ENCODE measurements at places on chromosomes 4 and X.

GRCh38 chr4:2599304-2599654 is 62.8 kb downstream of the FAM193A start:
- no peak for DNase-seq

DNA sequence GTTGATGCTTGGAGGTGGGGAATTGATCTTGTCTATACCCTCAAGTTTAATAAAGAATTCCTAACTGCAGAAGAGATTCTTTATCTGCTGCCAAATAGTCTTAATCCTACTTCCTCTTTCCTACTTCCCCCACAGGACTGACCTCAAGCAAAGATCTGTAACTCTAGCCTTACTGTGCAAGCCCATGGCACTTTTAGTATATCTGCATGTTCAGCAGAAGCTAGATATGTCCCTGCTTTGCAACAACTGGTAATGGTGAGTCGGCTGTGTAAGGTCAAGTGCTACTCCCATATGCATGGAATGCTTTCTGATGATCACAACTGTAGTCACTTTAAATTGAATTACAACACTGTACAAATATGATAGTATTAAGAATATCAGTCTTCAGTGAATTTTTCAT is 26.3 kb upstream of the PDS5A start:
- peak; percentile 50 for DNase-seq

DNA sequence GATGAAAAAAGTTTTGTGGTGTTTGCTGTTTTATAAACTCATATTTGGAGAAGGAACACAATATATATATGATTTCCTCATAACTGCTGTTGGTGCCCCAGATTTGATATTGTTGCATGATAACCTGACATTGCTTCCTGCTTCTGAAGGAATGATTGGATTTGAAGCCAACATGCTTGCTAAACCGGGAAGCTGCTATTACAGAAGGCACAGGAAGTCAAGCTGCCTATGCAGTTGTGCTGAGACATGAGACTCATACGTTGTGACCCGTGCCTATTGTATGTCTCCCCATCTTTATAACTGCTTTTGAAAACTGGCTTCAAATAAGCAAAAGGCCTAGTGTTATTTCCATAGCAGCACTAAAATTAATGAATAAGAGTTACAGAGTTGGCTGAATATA is 32.9 kb downstream of the GAB1 start:
- DNase-seq, result no peak

DNA sequence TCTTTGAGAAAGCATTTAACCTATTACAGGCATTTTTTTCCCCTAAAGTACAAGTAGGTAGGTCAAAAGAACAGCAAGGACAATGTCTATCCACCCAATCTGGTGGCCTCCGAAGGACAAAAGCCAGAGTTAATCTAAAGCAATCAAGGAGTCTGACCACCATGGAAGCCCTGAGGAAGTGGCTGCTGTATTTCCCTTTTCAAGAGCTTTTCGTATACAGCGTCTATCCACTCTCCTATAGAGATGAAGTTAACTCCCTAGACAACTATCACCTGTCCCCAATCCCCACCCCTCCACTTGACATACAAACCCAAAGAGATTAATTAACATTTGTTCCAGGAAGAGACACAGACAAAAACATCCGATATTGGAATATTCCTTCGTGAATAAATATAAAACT is 85.5 kb downstream of the SNCA start:
- no peak for DNase-seq

- no peak for DNase-seq
Measured at GRCh38 chrX:940691-941090, 271.8 kb downstream of the CRLF2 start.

- no peak for DNase-seq
Measured at GRCh38 chr4:93157986-93158385, 670.6 kb upstream of the ATOH1 start.

GRCh38 chrX:44344194-44344593 is 722 bp upstream of the EFHC2 start:
- no peak for DNase-seq

GRCh38 chr4:165361810-165362209 is 17.0 kb upstream of the CPE start:
- DNase-seq, result no peak

DNA sequence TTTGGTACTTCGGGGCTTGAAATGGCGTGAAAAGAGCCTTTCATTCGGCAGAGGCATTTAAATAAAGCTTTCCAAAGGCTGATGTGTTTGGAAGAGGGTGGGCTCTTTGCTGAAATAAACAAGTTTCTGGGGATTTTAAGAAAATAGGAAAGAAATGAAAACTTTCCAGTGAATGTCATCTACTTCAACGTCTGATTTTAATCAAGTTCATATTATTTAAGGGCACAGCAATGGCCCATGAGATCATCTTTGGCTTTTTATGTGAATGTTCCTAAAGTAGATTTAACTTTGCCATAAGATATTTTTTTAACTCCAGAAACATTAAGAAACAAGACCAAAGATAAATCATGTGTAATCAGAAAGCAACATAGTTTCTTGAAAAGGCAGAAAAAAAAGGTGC is 69.8 kb upstream of the TTC29 start:
- no peak for DNase-seq

DNA sequence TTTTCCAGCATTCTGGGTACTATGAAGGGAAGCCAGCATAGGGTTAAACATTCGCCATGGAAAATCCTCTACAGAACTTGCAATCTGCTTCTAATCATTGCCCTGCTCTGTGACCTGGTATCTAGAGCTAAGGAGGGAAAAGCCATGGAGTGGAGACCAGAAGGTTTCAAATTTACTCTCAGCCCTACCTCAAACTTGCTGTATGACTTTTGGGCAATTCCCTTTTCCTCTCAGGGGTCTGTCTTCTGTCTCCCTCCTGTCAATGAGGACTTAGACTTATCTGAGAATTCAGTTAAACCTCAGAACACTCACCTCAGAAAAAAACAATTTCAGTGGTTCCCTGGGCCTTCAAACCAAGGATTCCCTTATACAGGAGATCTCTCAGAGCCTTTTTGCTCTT is 29.1 kb downstream of the ARHGEF9 start:
- DNase-seq, result no peak

DNA sequence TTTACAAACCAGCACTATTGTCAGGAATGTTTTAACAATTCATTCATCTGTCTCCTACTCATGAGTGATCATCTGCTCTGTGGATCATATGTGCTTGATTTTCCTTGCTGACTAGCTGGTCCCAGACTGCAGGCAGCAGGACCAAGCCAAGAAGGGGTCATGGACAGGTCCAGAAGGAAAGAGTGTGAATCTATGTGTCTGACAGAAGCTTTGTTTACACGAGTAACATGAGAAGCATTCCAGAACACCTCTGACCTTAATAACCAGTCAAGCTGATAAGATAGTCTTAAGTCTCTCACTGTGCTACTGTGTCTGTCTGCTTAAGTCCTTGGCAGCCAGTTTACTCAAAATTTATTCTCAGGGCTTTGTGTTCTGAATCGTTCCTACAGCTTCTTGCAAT is 39.0 kb downstream of the GUCY1A1 start:
- DNase-seq, result peak; percentile 0

DNA sequence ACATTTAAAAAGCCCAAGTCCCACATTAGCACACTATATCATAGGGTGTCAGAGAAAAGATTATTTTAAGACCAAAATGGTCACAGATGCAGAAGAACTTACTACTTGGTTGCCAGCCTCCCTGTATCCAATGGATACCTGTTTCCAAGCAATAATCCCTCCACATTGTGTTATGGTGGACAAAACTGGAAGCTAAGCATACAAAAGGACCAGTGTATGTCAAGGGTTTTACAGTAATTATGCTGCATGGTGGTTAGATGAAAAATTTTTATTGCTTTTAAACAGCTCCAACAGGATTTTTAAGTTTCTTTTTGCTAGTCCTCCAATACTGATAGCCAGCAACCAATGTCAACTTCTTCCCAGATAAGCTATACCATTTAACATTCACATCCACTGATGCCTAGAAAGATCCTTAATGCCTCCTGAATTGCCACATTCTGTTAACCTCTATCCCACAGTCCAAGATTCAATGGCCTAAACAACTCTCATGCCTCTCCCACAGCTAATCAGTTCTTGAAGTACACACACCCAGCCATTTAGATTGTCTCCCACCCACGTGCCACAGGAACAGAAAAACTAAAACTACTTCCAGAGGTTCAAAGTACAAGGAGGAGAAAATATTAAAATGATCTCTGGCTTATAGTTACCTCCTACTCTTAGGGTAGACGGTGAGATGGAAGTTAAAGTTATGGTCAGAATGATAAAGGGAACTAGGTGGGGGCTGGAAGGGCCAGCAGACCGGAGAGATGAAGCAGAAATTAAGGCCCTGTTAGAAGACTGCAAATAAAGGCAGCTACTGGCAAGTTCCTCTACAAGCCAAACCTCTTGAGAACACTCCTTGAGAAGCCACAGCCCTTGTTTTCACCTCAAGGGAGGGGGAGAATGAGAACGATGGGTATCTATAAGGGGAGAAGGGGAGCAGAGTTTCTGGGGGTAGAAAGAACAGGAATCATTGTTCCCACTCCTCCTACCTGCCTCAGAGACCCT is 5.5 kb downstream of the MED14 start:
- no peak for DNase-seq

DNA sequence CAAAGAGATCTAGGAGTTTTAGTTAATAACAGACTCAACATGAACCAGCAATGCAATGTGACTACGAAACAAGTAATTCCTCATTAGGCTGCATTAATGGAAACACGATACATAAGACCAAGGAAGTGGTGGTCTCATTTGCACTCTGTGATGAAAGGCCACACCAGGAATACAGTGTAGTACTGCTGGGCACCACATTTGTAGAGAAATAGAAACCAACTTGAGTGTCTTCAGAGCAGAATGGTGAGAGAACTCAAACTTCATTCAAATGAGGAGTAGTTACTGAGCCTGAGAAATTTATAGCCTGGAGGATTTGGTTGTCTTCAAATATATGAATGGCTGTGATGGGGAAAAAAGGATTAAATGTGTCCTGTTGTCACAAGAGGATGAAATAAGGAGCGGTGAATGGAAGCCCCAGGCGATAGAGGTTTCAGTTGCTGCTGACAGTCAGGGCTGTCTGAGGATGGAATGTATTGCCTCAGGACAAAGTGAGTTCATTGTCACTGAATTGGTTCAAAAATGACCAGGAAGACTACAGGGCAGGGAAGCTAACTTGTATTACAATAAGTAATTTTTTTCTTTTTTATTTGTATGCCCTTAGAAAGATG is 50.9 kb downstream of the NFKB1 start:
- DNase-seq, result no peak

GRCh38 chrX:108312957-108313356 is 125.3 kb downstream of the COL4A6 start:
- peak; percentile 65 for DNase-seq

DNA sequence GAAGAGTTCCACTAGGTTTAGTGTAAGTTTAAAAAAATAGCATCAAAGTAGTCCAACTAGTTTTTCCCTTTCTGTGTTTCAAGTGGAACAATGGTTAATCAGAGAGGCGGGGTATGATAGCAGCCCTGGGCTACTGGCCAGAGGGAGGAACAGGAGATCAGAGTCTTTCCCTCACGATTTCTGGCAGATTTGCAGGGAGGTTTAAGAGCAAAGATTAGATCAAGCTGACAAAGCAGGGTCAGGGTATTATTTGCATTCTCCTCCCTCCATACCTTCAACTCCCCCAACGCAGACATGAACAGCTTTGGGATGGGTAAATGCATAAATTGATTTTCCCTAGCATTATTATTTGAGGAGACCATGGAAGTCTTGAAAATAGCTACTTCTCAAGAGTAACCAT is 277.6 kb upstream of the DIAPH2 start:
- peak; percentile 4 for DNase-seq

DNA sequence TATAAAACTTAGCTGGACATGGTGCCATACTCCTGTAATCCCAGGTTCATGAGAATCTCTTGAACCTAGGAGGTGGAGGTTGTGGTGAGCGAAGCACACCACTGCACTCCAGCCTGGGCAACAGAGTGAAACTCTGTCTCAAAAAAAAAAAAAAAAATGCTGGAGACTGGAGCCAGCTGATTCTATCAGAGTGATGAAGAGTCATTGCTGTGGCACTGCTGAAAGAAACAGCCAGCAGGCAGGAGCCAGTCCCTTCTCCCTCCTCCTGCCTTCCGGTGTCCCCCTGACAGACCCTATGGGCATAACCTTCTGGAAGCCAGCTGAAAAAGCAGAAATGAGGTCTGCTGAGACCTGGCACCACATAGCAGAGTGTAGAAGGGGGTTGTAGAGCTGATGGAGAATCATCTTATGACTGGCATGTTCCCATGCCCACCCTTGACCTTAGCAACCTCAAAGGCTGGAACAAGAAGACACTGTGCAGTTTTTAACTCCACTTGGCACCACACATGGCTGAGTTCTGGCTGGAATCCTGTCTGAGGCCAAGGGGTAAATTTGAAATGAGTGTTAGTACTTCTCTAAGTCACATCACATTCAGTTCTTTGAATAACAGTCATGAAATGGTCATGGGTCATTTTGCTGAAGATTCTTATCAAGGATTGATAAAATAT is 2.6 kb upstream of the SPINK2 start:
- no peak for DNase-seq

DNA sequence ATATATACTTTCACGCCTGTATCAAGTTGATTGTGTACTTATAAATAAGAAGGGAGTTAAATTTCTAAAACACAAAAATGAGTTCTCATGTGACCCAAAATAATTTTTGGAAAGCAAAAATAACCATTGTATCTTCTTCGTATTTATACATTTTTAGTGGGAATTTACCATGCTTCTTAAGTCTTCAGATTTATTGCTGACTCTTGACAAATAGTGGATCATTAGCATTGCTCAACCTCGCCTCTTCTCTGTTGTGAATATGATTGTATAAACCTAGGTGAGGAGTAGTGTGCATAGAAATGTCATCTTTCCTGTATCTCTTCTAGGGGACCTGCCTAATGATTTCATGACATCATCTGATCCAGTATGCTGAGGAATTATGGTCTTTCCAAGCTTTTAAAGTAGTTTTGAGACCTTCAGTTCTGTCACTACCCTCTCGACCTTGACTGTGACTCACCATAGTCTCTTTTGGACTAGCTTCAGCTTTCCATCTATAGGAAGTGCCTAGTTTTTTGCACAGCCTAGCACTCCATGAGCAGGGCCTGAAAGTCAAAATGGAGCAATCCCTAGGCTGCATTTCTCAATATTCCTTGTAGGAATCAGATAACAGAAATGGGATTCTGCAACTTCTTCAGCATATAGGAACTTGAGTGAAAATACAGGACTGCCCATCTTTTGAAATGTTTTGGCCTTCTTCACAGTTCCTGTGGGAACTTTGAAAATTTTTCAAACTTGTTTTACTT is 157.6 kb downstream of the ARX start:
- no peak for DNase-seq

- no peak for DNase-seq
Measured at GRCh38 chr4:8730681-8731080, 138.1 kb downstream of the CPZ start.

- DNase-seq, result peak; percentile 73
Measured at GRCh38 chr4:118836301-118837120, 585 bp upstream of the SEC24D start.

GRCh38 chr4:112130906-112131305 is 14.3 kb upstream of the FAM241A start:
- DNase-seq, result no peak
